HuH-7.5 (cell line): ENCODE measurements at places on chromosomes 3 and 15.
A peak's percentile ranks its signal among the peaks of the same experiment; 100 is the strongest.

DNA sequence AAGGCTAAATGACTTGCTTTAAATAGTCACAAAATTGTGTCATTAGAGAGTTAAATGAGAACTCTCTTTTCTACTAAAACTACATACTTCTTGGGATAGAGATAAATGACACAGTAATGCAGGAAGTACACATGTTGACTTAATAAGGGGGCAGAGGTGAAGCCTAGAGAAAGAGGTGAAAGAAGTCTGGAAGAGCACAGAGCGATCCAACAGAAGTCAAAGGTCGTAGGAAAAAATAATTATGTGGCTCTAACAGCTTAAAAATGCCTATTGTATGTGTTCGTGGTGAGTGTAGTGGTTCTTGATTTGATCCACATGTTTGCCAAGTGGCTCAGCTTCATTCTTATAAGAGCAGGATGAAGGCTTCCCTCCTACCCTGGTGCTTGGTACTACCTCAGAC is 61.7 kb downstream of the TMEM212 start:
- no peak for DNase-seq

- no peak for DNase-seq
Measured at GRCh38 chr3:43195115-43195498, 89.2 kb upstream of the POMGNT2 start.

DNA sequence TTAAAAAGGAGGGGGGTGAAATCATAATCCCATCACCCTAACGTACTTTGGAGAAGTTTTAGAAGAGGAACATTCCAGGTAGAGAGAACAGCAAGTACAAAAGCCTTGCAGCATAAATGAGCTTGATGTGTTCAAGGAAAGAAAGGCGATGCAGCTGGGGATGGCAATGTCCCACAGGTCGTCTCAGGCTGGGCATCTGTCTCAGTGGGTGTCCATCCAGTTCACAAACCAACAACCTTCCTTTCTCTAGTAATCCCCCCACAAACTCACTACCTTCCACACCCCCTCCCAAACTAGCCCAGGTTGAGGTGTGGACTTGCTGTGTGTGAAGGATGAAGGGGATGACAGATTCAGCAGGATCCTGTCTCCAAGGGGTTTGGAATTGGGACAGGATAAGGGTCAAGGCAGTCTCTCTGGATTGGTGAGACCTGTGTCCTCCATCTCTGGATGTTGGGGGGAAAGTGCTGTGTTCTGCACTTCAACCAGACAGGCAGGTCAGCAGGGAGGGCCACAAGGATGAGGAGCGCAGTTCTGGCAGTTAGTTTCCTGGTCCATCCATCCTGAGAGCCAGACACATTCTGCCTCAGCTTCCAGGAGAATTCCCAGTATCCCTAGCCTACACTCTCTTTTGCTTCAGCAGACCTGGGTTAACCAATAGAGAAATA is 1.7 kb upstream of the ESYT3 start:
- DNase-seq = no peak

DNA sequence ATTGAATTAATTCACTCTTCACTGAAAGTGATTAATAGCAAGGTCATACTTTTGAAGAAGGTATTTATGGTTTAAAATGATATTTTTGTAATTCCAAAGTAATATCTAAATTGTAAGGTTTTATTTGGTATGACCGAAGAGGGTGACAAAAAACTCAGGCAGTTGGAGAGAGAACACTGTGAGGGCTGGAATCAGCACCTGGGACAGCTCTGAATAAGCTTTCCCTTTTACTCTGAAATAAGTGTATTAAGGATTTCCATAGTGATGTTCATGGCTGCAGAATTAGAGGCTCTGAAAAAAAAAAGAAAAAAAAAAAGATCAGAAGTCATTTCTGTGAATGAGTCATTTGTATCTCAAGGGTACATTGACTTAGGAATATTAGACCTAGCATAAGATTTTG is 299.5 kb downstream of the IL5RA start:
- peak; percentile 12 for DNase-seq

DNA sequence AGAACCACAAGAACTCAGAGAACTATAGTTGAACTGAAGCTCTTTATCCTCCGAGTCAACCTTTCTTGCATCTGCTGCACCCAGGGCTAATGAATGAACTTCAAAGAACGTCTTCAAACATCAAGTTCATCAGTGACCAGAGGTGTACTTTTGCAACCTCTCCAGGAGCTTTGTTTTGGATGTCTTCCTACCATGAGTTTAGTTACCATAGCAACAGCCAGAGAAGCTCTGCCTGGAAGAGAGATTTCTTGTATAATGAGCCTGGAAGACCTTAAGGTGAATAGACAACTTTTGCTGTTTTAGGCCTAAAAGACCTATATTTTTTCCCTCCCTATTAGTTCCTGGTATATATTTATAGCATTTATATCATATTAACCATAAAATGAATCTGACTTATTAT is 9.1 kb downstream of the ACTC1 start:
- DNase-seq = no peak

GRCh38 chr3:184538666-184539431 is 22.7 kb upstream of the EPHB3 start:
- no peak for DNase-seq

GRCh38 chr15:64746921-64747320 is 28.5 kb downstream of the RBPMS2 start:
- no peak for DNase-seq

- no peak for DNase-seq
Measured at GRCh38 chr3:55725681-55726500, 238.8 kb upstream of the WNT5A start.

GRCh38 chr15:85832394-85832793 is 37.7 kb upstream of the KLHL25 start:
- no peak for DNase-seq
